ENCODE measurements at places on chromosomes 11 and 22.
A peak's percentile ranks its signal among the peaks of the same experiment; 100 is the strongest.

- no peaks in the 10 kb centered on the region for H3K4me1 ChIP-seq
- H3K4me3 ChIP-seq: no peak overlapping the region
- H3K36me3 ChIP-seq: peaks cover 2% of the 10 kb centered on the region
- DNase-seq: no peak
- H3K27ac ChIP-seq: peak overlapping the region; percentile 19
Observed at GRCh38 chr22:47599753-47600152, 837.3 kb downstream of the TBC1D22A start.

GRCh38 chr22:46612341-46612903 lies 7.8 kb upstream of the GRAMD4 start:
- DNase-seq: no peak
- H3K27ac ChIP-seq: peak overlapping the region; percentile 90
- peaks cover 21% of the 10 kb centered on the region for H3K4me1 ChIP-seq
- H3K27me3 ChIP-seq: no peaks in the 10 kb centered on the region
- peak overlapping the region; percentile 91 for H3K4me3 ChIP-seq

- H3K36me3 ChIP-seq: peaks cover 2% of the 10 kb centered on the region
- H3K27me3 ChIP-seq: no peaks in the 10 kb centered on the region
- no peak for DNase-seq
- H3K4me1 ChIP-seq: peaks cover 6% of the 10 kb centered on the region
Observed at GRCh38 chr11:110261195-110262071, 35.0 kb downstream of the RDX start.

DNA sequence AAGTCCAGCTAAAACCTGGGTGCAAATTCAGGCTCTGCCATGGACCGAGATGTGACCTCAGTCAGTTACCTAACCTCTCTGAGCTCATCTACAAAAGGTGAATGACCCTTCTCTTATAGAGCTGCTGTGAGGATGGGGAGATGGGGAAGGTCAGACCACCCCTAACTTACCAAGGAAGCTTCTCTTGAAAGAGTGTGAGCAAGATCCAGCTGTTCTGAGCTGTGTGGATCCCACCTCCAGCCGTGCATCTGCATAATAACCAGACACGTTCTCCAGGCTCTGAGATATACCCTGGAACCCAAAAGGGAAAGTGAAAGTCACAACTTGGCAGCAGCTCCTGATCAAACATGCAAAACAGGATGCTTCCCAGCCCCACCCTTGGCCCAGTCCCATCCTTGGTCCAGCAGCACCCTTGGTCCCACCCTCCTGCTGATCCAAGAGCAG lies at the start of gene APOL3:
TSS of gene APOL3 (minus strand) at position 257 of the 444 bp plus-strand sequence. CDS start 11,700 bp downstream, outside the sequence.
- H3K27me3 ChIP-seq: no peaks in the 10 kb centered on the region
- no peak for DNase-seq
- peaks cover 74% of the 10 kb centered on the region for H3K4me1 ChIP-seq
- peak within 1 kb of the TSS; percentile 99 for H3K4me3 ChIP-seq
- peak within 1 kb of the TSS; percentile 100 for H3K27ac ChIP-seq

DNA sequence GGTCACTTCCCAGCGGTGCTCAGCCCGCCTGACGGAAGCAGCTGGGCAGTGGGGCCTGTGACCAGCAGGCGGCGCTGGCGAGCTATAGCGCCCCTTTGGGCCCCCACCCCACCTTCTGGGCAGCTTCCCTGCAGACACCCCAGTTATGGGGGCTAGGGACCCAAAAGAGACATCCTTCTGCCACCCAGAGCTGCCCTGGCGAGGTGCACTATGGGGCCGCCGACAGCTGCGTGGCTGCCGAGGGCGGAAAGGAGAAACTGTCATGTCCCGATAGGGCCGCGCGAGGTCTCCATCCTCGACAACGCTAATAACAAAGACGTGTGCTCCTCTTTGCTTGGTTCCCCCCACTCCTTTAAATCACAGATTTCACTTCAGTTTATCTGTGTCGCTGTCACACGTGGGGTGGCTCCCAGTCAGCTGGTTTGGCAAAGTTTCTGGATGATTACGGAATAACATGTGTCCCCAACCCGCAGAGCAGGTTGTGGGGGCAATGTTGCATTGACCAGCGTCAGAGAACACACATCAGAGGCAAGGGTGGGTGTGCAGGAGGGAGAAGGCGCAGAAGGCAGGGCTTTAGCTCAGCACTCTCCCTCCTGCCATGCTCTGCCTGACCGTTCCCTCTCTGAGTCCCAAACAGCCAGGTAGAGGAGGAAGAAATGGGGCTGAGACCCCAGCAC lies 673 bp upstream of the MYO7A start:
- H3K27me3 ChIP-seq: no peaks in the 10 kb centered on the region
- H3K36me3 ChIP-seq: no peaks in the 10 kb centered on the region
- no peak overlapping the region for H3K27ac ChIP-seq
- H3K4me3 ChIP-seq: peak overlapping the region; percentile 74
- peaks cover 12% of the 10 kb centered on the region for H3K4me1 ChIP-seq

DNA sequence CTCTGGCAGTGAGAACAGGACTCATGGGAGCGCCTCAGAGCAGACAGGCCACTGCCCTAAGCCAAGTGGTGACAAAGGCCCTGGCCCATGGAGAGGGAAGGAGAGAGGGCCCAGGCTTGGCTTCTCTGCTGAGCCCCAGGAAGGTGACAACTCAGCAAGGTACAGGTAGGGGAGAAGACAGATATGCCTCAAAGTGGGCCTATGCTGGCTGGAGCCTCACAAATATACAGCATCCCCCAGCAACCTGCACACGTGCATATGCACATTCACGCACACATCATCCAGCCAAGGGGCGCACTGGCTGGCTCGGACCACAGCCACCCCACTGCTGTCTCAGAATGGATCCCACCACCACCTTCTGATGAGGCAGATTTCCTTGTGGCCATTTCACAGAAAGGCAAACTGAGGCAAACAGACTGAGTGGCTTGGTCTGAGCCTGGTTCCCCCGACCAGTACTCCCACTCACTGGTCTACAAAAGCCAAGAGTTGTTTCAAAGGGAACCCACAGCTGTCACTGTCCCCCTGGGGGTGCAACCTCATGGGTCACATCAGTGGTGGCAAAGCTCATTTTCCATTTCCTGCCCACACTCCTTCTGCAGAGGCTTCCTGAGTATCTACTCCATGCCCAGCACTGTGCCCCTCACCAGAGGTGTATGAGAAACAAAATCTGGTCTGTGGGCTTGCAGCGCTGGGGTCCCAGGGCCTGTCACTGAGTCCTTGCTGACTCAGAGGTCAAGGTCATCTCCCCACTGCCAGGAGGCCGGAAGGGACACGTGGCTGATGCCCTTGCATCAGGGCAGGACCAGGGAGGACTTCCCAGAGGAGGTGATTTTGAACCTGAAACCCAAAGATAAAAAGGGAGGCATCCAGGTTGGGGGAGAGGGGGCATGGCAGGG lies 67.3 kb upstream of the PRR5 start:
- no peak overlapping the region for H3K4me3 ChIP-seq
- H3K27ac ChIP-seq: no peak overlapping the region
- no peaks in the 10 kb centered on the region for H3K4me1 ChIP-seq

DNA sequence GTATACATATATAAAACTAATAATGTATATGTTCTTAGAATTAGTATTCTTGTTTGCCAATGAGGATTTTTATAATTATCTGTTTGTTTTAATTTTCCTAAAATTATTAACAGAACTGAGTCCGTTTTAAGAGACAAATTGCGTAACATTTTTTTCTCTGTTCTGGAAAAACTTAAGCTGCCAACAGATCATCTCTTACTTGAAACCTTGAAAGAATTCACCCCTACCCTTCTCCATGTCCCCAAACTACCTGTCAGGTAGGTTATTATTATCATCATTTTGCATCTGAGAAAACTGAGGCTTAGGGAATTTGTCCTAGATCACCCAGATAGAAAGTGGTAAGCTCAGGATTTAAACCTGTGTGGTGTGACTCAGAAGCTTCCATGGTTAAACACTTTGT lies 14.7 kb downstream of the SLC5A4 start:
- H3K4me1 ChIP-seq: no peaks in the 10 kb centered on the region
- peaks cover 29% of the 10 kb centered on the region for H3K27me3 ChIP-seq
- no peak for DNase-seq
- no peaks in the 10 kb centered on the region for H3K36me3 ChIP-seq
- H3K4me3 ChIP-seq: no peak overlapping the region
- H3K27ac ChIP-seq: peak overlapping the region; percentile 8

DNA sequence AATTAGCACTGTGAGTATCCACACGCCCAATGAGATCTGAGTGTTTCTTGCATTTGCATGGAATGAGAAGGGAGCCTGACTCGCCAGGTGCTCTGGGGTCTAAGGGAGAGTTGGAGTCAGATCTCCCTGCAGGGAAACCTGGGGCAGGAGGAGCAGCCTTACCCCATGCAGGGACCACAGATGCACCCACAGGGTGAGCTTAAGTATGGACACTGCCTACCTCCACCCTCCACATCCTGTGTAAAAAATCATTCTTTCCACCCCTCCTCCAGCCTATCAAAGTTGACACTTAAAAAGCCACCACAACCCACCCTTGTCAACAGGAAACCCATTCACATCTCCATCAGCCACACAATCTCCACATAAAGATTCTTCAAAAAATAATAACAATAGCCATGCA lies 67.0 kb upstream of the IGLL5 start:
- H3K27ac ChIP-seq: peak overlapping the region; percentile 94
- DNase-seq: no peak

GRCh38 chr11:30436801-30437200 lies 113.9 kb downstream of the ARL14EP start:
- DNase-seq: no peak
- H3K27me3 ChIP-seq: peaks cover 36% of the 10 kb centered on the region
- H3K27ac ChIP-seq: no peak overlapping the region
- H3K4me1 ChIP-seq: no peaks in the 10 kb centered on the region
- H3K36me3 ChIP-seq: no peaks in the 10 kb centered on the region
- H3K4me3 ChIP-seq: no peak overlapping the region

DNA sequence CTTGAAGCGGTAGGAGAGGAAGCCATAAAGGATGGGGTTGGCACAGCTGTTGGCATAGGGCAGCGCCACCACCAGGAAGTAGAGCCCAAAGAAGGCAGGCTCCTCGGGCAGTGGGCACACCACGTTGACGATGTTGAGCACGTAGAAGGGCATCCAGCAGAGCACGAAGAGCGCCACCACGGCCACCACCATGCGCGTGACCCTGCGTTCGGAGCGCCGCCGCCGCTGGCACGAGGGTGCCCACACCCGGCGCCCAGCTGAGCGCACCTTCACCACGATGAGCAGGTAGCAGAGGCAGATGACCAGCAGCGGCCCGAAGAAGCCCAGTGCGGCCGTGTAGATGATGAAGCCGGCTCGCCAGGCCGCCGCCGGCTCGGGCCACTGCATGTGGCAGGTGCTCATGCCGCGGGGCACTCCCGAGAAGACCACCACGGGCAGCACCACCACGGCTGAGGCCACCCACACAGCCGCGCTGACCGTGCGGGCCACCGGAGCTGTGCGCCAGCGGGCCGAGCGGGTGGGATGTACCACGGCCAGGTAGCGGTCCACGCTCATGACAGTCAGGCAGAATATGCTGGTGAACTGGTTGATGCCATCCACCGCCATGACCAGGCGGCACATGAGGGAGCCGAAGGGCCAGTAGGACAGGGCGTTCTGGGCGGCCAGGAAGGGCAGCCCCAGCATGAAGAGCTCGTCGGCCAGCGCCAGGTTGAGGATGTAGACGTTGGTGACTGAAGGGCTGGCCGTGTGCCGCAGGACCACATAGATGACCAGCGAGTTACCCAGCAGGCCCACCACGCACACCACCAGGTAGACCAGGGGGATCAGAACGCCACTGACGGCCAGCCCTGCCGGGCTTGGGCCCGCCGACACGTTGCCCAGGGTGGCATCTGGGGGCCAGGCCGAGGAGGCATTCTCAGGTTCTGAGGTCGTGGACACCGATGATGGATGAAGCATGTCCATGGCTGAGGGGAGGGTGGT lies 5.1 kb downstream of the SSTR3 start:
- DNase-seq: no peak
- H3K27me3 ChIP-seq: no peaks in the 10 kb centered on the region
- H3K36me3 ChIP-seq: no peaks in the 10 kb centered on the region
- no peak overlapping the region for H3K27ac ChIP-seq

All from T-helper 17 cell (primary cell).